ENCODE measurements at places on chromosomes 7 and 10.
A peak's percentile ranks its signal among the peaks of the same experiment; 100 is the strongest.

DNA sequence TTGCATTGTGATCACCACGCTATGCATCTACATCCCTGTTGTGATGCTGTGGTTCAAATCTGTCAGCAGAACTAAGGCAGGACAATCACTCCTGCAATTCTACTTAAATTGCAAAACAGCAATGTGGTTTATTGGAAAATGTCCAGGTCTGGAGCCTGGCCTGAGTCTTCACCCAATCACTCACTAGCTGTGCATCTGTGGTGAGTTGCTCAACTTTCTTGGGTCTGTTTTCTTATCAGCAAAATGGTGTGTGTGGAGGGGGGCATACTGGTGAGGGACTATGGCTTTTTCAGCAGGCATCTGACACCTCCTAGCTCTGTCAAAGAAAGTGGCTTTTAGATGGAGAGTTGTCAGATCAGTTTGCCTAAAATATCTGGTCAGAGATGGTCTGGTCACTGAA lies 108.3 kb upstream of the FEZF1 start:
- no peak for DNase-seq

DNA sequence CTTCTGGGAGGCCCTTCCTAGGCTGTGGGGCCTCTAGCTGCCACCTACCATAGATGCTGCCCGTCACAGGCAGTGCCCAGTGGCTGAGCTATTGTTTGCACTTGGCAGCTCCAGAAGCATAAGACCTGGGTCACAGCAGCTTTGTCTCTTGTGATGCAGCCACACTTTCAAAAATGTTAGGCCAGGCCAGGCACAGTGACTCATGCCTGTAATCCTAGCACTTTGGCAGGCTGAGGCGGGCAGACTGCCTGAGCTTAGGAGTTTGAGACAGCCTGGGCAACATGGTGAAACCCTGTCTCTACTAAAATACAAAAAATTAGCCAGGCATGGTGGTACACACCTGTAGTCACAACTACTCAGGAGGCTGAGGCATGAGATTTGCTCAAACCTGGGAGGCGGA lies 9.5 kb upstream of the KAZALD1 start:
- no peak for DNase-seq

GRCh38 chr7:105020926-105021325 lies 6.9 kb downstream of the KMT2E start:
- DNase-seq, result no peak

- no peak for DNase-seq
Observed at GRCh38 chr10:43585046-43585445, 10.6 kb upstream of the ZNF239 start.

DNA sequence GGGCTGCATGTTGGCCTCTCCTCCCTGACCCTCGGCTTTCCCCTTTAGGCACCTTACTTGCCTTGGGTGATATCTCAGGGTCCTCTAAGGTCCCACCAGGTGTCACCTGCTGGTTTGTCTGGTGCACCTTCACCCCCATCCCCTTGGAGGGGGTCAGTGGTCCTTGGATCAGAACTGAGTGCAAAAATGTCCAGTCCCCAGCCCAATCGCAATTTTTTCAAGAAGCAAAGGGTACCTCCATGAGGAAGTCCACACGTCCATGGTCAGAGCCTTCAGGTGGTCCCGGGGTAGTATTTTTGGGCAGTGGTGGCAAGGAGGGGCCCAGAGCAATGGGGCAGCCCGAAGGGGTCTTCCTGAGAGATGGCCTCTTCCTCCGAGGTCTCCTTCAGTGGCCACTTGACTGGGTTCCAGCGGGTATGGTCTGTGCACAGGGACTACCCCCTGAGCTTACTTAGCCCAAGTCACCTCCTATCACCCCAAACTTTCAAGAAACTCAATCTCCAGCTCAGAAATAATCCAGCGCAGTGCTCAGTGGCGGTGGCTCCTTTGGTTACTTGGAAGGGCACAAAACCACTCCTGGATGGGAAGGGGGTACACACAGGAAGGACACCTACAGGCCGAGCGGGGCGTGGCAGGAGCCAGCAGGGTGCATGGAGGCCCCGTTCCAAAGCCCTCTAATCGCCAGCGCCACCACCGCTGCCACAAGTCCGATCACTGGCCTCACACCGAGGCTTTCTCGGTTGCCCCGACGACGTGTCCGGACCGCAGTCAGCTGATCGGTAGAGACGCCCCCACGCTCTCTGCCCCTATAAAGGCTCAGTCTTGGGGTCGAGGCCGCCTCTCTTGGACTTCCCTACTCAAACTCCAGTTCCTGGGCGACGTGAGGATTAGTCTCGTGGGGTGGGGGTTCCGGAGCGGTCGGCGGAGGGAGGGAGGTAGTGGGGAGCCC lies 4.5 kb downstream of the SAP25 start:
- no peak for DNase-seq

- peak; percentile 18 for DNase-seq
Observed at GRCh38 chr7:100799037-100799896, 28.1 kb downstream of the EPHB4 start.

DNA sequence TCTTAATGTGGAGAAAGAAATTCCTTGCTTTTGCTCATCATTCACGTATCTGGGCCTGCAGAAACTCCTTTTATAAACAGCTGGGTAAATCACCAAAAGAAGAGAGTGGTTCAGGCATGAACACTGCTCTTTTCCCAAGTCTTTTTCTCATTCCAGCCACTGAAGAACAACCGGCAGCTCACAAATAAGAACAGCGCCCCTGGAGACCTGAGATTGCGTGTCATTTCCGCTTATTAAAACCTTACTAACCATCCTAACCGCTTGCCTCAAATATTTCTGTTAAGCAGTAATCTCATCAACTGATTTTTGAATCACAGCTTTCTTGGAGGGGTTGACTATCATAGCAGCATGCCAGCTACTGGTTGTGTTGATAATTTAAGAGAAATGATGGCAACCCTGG lies 213.0 kb upstream of the PLXNA4 start:
- DNase-seq, result no peak

DNA sequence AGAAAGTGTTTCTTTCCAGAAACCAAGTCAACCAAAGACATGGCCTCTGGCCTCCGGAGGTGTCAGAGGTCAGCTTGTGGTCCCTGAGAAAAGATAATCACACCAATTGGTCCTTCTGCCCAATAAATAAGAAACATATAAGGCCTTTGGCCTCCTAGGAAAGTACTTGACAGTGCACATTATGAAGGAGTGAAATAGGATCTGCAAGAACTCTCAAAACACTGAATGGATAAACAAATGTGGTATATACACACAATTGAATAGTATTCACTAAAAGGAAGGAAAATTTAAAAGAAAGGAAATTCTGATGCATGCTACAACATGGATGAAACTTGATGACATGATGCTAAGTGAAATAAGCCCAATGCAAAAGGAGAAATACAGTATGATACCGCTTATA lies 35.4 kb upstream of the NRF1 start:
- no peak for DNase-seq

DNA sequence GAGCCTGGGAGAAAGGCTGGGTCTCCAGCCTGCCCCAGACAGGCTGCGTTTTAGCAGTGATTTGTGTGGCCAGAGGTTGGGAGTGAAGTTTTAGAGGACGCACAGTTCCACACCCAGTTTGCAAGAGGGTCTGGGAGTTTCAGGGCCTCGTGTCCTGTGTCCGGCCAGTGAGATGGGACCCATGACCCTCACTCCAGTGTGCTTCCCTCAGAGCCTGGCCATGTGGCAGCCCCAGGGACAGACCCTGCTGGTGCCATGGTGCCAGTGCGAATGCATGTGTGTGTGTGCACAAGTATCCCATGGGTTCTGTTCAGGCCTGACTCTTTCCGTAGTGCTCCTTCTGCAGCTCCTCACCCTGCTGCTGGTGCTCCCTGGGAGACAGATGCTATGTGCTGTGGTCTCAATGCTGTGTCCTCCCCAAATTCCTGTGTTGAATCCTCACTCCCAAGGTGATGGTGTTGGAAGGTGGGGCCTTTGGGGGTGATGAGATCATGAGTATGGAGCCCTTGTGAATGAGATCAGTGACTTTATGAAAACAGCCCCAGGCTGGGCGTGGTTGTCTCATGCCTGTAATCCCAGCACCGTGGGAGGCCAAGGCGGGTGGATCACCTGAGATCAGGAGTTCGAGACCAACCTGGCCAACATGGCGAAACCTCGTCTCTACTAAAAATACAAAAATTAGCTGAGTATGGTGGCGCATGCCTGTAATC lies 16.5 kb downstream of the ECHDC3 start:
- DNase-seq, result no peak

DNA sequence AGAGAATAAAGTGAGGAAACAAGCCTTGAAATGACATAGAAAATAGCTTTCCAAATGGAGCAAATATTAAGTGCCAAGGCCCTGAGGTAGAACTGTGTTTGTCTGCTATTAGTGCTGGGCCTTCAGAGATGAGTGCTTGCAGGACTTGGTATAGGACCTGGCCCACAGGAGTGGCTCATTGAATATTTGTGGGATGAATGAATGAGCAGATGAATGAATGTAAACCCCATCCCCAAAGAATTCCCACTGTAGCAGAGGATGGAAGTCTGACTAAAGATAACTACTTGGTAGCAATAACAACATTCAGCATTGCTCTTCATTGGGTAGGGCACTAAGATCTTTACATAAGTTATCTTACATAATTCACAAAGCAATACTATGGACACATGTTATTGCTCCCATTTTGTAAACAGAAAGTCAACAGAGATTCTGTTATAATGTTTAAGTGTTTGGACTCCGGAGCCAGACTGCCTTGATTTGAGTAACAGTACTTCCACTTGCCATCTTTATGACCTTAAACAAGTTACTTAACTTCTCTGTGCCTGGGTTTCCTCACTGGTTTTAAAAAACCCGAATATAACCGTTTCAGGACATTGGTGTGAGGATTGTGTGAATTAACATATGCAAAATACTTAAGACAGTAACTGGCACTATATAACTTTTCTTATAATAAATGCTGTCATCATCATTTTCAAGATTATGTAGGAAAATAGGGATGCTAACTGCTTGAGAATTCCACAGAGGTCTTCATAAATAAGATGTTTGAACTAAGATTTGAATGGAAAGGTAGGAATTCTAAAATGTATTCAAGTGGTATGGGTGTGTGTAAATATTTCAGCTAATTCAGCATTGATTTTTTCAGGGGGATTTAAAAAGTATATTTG lies 141.9 kb downstream of the PRKG1 start:
- DNase-seq, result no peak
